ENCODE measurements at places on chromosomes 11 and 22.

DNA sequence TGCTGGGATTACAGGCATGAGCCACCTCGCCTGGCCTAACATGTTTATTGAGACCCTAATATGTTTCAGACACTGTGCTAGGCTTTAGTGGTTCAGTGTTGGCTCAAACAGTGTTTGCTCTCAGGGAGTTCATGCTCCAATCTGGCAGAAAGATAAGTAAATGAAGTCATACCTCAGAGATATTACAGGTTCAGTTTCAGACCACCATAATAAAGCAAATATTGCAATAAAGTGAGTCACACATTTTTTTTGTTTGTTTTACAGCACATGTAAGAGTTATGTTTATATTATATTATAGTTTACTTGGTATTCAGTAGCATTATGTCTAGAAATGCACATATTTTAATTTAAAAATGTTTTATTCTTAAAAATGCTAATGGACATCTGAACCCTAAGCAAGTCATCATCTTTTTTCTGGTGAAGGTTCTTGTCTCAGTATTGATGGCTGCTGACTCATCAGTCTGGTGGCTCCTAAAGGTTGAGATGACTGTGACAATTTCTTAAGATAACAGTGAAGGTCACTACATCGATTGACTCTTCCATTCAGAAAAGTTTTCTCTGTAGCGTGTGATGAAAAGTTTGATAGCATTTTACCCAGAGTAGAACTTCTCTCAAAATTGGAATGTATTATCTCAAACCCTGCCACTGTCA is 243.0 kb upstream of the ANO5 start:
- DNase-seq, result no peak

GRCh38 chr11:27619039-27619574 is 81.1 kb downstream of the BDNF start:
- no peak for DNase-seq

DNA sequence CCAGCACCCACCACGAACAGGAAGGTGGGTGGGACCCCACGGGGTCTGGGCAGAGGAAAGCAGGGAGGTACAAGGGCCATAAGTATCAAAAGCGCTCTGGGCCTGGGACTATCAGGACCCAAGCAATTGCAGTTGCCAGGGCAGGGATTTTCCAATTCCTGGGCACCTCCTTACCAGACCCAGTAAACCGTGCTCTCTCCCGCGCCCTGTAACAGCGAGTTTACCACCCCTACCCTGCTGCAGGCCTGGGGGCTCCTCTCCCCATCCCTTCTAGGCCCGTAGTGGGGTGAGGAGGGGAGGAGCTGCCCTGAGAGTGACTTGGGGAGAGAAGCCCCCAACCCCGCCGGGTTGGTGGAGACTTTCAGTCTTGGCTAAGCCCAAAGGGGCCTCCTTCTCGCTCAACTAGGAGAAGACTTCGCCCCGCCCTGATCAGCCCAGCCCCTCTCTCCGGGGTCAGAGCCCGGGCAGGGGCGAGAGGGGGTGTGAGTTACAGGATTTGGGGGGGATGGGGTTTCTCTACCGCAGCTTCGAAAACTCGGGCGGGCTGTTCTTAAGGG is 5.4 kb downstream of the PAX6 start:
- DNase-seq, result no peak

- DNase-seq, result no peak
Measured at GRCh38 chr22:35758394-35758793, 40.7 kb downstream of the APOL5 start.

DNA sequence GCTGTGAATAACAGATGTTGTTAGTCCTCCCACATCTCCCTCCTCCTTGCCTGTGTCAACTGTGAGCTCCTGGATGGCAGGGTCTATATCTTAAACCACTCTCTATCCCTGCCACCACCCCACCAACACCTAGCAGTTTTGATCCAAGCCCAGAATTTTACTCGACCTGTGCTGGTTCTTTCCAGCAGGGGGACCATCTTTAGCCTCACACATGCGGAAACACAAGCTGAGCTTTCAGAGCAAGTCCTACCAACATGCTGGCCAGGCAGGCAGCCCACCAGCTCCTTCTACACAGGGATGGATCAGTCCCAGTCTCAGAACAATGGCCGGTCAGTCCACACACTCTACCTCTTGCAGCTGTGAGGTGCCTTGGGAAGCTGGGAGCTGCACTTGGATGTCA is 231.5 kb downstream of the NXPE2 start:
- DNase-seq, result no peak

- DNase-seq, result no peak
Measured at GRCh38 chr11:100340466-100341319, 346.4 kb upstream of the ARHGAP42 start.

GRCh38 chr11:85745626-85746025 is 59.6 kb upstream of the CCDC89 start:
- no peak for DNase-seq

DNA sequence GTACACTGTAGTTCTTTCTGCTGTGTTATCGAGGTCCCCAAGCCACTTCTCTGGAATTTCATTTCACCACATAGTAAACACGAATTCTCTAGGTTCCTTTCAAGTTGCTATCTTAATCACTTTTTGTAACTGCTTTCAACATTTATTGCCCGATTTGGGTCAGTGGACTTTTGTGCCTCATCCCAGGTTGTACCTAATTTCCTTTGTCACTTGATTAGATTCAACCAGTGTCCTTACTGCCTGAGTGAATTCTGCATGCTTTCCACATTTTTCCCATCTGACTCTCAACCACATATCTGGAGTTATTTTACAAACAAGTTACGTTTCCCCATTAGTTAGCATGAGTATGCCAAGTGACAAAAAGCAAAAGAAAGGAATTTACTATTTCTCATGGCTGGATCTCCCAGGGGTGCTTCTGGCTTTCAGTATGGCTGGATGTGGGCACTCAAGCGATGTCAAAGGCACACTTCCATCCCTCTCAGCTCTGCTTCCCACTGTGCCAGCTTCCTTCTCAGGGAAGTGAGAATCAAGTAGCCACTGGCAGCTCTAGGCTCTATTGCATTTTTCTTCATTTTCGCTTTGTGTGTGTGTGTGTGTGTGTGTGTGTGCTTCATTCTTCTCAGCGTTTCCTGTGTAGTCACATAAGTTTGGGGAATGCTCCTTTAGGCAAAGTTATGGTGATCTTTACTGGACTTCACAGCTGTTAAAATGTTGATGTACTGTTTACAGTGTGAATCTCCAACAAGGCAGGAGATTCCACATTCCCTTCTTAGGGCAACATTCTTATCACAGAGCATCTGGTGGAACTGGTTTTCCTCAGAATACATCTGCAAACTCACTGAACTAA is 128.9 kb downstream of the DBX1 start:
- peak; percentile 98 for DNase-seq

DNA sequence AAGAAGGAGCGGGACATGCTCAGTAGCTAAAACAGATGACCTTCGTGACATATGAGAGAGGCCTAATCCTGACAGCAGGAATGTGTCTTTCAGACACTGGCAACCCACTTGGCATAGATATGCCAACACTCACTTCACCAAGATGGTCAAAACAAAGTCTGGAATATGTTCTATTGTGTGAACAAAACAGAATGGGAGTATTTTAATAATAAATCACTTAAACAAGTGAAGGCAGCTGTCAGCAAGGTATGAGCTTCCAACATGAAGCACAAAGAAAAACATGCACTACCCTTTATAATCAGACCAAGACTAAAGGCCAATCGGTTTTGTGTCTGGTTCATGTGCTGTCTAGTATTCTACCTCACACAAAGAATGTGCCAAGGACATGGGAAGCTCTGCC is 23.1 kb downstream of the CCDC34 start:
- DNase-seq, result no peak

GRCh38 chr11:34267013-34267412 is 90.8 kb downstream of the ABTB2 start:
- no peak for DNase-seq

- no peak for DNase-seq
Measured at GRCh38 chr22:20194681-20195593, 44.1 kb upstream of the CCDC188 start.

GRCh38 chr11:114270531-114271270 is 25.5 kb upstream of the NNMT start:
- DNase-seq, result no peak

- DNase-seq, result no peak
Measured at GRCh38 chr22:45977003-45977411, at the start of gene WNT7B. TSS of gene WNT7B (minus strand) at chr22:45977162. CDS start at chr22:45976754, 408 bp downstream.

DNA sequence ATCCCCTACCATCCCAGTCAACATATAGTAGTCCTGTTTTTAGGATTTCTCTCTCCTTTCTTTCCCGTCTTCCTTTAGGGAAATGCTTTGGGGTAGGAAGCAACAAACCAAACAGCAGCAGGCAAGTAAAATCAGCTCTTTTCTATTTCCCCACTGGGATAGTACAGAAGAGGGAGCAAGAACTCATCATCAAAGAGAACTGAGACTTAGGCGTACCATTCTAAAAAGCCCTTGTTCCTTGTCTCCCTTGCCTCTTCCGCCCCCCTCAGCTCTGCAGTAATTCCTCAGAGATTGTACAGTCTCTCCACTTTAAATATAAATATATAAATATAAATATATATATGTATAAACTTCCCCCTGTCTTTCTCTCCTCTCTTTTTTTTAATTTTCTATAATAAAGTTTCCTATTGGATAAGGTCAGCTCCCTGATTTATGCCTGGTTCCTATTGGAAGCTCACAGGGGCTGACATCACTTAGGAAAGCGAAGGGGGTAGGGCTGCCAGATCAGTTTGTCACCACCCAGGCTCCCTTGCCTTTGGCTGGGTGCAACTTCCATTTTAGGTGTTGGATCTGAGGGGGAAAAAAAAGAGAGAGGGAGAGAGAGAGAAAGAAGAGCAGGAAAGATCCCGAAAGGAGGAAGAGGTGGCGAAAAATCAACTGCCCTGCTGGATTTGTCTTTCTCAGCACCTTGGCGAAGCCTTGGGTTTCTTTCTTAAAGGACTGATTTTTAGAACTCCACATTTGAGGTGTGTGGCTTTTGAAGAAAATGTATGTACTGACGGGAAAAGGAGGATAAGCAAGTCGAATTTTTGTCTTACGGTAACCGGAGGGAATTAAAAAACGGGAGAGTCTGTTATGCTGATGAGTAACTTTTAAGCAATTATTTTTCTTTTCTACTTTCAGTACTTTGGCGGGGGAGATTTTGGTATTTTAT is at the start of gene CTNND1:
Gene CTNND1 (plus strand): TSS at position 502 of the 934 bp plus-strand sequence. CDS start 29,677 bp downstream, outside the sequence.
- DNase-seq, result peak; percentile 89

DNA sequence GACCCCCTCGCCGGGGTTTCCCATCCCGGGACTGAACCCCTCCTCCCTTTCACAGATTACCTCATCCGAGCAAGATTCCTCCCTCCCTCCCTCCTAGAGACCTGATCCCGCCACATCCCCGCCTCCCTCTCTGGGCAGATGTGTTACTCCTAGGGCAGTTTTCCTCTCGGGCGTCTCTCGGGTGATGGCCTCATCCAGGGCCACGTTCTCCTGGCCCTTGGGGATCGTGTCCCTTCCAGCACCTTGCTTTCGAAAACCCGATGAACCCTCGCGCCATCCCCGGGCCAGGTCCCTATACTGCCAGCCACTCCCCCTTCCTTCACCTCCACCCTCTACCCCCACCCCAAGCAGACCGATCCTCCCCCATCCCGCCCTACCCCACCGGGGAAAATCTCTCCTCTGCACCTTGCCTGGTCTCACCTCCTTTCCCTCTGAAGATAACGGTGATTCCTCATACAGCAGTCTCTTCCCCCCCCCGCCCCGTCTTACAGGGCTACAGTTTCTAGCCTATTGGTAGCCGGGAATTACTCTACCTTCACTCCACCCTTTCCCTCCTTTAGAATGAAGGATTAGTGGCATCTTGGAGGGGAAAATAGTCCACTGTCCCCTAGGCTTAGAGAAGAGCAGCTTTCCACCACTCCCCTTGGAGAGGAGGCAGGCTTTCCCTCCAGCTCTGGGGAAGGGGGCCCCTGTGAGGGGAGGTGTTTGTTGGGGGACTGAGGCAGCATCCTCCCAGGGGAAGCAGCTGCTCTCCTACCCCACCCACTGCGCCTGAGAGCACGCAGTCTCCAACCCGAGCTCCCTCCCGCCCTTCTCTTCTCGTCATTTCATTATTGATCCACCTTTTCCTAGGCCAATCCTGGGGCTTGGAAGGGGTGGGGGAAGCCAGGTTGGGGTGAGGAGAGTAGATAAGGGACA is 1.2 kb downstream of the KMT2A start:
- no peak for DNase-seq

GRCh38 chr11:45899448-45900174 is 7.5 kb downstream of the FREY1 start:
- DNase-seq, result peak; percentile 27

DNA sequence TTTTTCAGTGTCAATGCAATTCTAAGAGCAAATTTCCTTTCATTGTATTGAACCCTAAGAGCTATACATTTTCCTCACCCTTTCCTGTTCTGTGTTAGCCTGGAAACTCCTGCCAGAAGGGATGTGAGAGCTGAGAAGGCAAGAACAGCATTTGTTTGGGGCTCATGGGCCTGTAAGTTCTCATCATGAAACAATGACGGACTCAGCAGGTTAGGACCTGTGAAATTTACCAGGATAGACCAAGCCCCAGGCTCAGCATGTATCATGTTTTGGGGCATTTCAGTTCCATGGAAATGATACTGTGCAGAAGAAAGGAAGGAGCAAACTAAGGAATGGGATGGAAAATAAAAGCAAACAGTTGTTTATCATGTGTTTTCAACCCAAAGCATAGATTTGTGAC is 41.6 kb downstream of the NTM start:
- DNase-seq, result no peak

- no peak for DNase-seq
Measured at GRCh38 chr22:33030923-33031525, 27.2 kb downstream of the SYN3 start.

DNA sequence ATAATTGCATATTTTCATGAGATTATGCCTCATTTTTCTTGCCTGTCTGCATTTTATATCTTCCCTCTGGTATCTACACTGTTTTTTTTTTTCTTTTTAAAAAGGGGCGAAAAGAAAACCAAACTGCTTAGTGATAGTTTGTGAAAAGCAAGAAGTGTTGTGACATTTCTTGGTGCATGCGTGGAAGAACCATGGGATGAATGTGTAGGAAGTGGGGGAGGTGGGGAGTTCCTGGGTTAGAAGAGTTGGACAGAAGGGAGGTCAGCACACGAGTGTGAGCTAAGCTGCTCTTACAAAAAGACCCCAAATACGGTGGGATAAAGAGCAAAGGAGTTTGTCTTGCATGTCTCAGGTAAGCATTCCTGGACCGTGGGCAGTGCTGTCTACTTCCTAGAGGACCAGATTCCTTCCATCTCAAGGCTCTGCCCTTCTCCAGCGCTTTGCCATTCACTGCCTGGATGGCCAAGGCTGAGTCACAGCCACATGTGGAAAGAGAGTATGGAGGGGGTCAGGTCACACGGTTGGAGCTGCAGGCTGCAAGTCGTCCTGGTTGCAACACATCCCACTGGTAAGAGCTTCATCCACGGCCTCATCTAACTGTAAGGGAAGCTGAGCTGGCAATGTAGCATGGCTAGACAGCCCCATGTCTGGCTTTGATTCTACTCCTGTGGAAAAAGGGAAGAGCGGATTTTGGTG is 300.6 kb downstream of the DDX10 start:
- DNase-seq, result peak; percentile 65

Data from GM04503 (cell line).